ENCODE measurements at places on chromosomes 16 and 17. TPM values are rescaled to one million over a fixed set of nuclear protein-coding genes. Genes with fewer than 3 reads are reported as not detected.
A peak's percentile ranks its signal among the peaks of the same experiment; 100 is the strongest.

Gene PPP1R1B
- total RNA-seq, result not detected

Gene KRT20
- total RNA-seq, result not detected

Gene SULT1A2
- total RNA-seq, result not detected

Gene NOTUM
- total RNA-seq, result 0.22 TPM

Gene ORC6
- 8.0 TPM for total RNA-seq

Gene TRAPPC1
- 167 TPM for total RNA-seq

Gene TBC1D3C
- total RNA-seq, result 4.6 TPM

Gene SLC22A31
- not detected for total RNA-seq

Gene NPIPA3
- 1.8 TPM for total RNA-seq

Gene AXIN1
- 30.6 TPM for total RNA-seq

DNA sequence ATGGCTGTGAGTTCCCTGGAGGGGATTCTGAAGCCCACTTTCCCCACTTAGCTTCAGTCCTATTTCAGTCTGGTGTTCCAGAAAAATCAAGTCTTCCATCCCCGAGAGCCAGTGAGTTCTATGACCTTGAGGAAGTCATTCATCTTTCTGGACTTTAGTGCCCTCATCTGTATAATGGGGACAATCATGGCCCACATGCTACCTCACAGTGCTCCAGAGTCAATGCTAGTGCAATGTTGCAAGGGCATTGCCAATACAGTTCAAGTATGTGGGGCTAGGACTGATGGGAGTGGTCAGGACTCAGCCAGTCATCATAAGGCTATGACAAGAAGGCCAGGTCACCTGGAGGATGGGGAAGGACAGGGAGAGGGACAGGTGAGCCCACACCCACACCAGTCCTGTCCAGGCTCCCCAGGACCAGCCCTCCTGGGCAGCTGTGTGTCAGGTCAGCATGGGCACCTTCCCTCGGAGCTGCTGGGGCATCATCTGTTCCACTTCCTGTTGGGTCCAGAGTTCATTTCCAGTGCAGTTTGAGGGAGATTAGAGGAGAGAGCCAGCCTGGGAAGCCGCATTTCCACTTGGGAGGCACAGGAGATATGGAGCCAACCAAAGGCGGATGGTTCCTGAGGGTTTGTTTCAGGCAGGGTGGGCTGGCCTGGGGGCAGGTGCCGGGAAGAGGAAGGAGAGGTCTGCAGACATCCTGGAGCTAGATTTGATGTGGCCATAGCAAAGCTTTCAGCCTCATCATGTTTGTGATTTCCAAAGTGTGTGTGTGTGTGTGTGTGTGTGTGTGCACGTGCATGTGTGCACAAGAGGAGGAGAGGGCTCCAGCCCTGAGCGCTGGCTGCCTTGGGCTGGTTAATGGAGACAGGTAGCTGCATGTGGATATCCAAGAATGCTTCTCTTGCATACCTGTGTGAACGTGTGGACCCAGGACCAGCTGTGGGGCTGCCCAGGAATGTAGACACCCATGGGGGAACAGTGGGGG, 3.9 kb upstream of the WNT9B start:
- DNase-seq, result no peak
- H3K27ac ChIP-seq, result no peak overlapping the region
- peaks cover 5% of the 10 kb centered on the region for H3K36me3 ChIP-seq
- H3K27me3 ChIP-seq, result peaks cover 59% of the 10 kb centered on the region
- H3K4me3 ChIP-seq, result no peak overlapping the region
- H3K4me1 ChIP-seq, result peaks cover 18% of the 10 kb centered on the region

DNA sequence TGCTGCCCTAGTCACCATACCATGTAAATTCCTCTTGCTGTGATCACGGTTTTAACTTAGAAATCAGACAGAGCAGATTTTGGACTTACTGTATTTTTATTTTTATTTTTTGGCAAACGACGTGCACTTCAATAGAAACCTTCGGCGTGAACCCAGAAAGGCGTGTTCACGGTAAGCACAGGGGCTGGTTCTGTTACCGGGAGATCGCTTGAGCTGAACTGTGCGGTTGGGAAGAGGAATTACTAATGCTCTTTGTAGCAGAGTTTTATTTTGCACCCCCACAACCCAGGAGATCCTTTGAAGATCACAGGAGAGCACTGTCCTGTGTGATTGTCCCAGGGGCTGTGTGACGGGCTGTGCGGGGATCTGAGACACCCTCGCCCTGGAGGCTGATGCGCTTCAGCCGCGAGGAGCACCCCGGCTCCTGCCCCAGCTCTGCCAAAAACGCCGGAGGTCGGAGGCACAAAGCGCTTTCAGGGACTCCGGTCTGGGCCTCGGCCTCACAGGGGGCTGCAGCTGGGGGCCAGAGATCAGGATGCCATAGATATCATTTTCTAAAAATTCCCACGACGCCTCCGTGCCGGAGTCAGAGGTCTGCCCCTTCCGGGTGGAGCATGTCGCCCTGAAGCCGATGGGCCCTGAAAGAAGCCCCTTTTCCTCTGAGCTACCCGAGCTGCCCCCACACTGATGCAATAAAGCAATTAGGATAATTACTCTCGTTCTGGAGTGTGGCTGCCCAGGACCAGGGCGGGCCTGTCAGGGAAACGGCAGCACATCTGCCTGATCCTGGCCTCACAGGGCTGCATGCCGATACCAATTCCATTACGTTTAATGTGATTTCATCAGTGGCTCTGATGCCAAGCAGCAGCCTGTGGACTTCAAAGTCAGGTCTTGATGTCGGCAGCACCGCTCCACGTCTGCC, 71.8 kb downstream of the LMF1 start:
- no peak for DNase-seq
- no peak overlapping the region for H3K27ac ChIP-seq
- peaks cover 20% of the 10 kb centered on the region for H3K36me3 ChIP-seq
- H3K4me1 ChIP-seq, result no peaks in the 10 kb centered on the region
- no peak overlapping the region for H3K4me3 ChIP-seq

DNA sequence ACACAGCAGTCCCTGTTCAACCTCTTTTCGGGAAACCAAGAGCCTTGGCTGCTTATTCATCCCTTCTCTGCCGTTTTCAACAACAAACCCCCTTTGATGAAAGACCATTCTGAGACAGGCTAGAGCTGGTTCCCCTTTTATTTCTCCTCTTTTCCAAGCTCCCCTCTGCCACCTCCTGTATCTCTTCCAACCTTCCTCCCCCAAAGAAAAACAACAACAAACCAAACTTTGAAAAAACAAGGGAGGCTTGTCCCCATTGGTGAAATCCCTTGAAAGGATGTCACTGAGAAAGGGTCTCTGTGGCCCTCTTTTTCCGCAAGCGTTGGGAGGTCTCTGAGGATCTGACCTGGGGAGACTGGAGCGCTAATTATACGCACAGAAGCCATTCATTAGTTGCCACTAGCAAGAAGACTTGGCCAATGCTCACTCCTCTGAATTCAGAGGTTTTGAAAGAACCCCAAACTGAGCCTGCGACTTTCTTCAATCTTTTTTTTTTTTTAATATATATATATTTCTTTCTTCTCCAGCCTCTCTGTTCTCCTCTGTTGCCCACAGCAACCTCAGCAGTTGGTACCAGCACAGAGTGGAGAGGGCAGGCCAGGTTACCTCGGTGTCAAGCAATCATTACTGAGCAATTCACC, 101.4 kb downstream of the PITPNC1 start:
- H3K4me1 ChIP-seq, result peaks cover 18% of the 10 kb centered on the region
- H3K27me3 ChIP-seq, result no peaks in the 10 kb centered on the region
- DNase-seq, result no peak
- no peaks in the 10 kb centered on the region for H3K36me3 ChIP-seq

DNA sequence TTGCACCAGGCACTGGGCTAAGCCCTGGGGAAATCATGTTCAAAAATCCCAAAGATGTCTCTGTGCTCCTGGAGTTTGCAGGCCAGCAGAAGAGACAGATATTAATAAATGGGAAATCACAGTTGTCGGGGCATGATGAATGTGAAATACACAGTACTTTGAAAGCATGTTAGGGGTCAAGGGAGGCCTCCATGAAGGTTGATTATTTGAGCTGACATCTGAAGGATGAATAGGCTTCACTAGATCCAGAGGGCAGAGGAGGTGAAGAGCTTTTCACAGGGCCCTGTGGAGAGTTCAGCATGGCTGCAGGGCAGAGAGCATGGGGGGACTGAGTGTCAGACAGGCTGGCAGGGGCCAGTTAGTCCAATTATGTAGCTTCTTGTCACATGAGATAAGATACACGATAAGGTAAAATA, 2.6 kb downstream of the ANKRD40CL start:
- H3K27ac ChIP-seq, result peak overlapping the region; percentile 51
- H3K27me3 ChIP-seq, result no peaks in the 10 kb centered on the region
- DNase-seq, result no peak
- H3K36me3 ChIP-seq, result peaks cover 2% of the 10 kb centered on the region
- peaks cover 38% of the 10 kb centered on the region for H3K4me1 ChIP-seq

- no peaks in the 10 kb centered on the region for H3K27me3 ChIP-seq
- no peaks in the 10 kb centered on the region for H3K4me1 ChIP-seq
- peaks cover 3% of the 10 kb centered on the region for H3K36me3 ChIP-seq
- no peak for DNase-seq
Measured at GRCh38 chr16:80614908-80615671, 74.3 kb downstream of the DYNLRB2 start.

- no peak for DNase-seq
- peaks cover 30% of the 10 kb centered on the region for H3K4me1 ChIP-seq
- no peaks in the 10 kb centered on the region for H3K27me3 ChIP-seq
- no peak overlapping the region for H3K4me3 ChIP-seq
- peaks cover 65% of the 10 kb centered on the region for H3K36me3 ChIP-seq
- peak overlapping the region; percentile 32 for H3K27ac ChIP-seq
Measured at GRCh38 chr16:87762071-87762571, 3.7 kb downstream of the KLHDC4 start.

- peaks cover 80% of the 10 kb centered on the region for H3K4me1 ChIP-seq
- no peaks in the 10 kb centered on the region for H3K27me3 ChIP-seq
- no peak for DNase-seq
- H3K4me3 ChIP-seq, result no peak overlapping the region
- H3K36me3 ChIP-seq, result peaks cover 33% of the 10 kb centered on the region
Measured at GRCh38 chr16:57008440-57008839, 19.1 kb downstream of the NLRC5 start.

GRCh38 chr16:54430491-54431030, 144.0 kb upstream of the IRX3 start:
- no peaks in the 10 kb centered on the region for H3K36me3 ChIP-seq
- no peaks in the 10 kb centered on the region for H3K4me1 ChIP-seq

DNA sequence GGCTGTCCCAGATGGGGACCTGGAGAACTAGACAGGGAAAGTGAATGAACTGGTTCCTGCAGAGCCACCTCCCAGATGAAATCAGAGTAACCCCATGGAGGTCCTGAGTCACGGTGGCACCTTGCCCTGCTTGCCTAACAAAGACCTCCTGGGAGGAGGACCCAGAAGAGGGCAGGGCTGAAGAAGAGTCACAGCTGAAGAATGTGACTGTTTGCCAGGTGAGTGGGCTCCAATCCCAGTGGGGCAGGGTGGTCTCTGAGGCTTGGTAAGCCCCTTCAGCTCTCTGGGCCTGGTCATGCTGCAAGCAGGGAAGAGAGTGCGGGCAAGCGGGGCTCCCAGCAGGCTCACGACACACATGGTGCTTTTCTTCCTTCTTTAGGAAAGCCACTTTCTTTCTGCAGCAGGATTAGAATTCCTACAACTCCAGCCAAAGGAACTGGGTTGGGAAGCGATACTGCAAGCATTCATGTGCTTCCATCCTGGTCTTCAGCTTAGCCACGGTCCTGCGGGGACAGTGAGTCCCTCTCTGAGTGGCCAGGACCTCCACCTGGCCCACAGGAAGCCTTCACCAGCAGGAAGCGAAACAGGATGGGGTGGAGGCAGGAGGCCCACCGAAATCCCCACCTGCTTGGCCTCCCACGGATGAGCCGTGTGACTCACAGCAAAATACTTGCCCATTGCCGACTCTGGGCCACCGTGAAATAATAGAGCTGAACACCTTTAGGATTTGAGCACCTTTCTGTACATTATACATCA, 4.3 kb downstream of the C16orf74 start:
- H3K4me1 ChIP-seq, result peaks cover 39% of the 10 kb centered on the region
- peaks cover 17% of the 10 kb centered on the region for H3K36me3 ChIP-seq
- DNase-seq, result no peak
- H3K4me3 ChIP-seq, result peak overlapping the region; percentile 62
- H3K27me3 ChIP-seq, result no peaks in the 10 kb centered on the region

DNA sequence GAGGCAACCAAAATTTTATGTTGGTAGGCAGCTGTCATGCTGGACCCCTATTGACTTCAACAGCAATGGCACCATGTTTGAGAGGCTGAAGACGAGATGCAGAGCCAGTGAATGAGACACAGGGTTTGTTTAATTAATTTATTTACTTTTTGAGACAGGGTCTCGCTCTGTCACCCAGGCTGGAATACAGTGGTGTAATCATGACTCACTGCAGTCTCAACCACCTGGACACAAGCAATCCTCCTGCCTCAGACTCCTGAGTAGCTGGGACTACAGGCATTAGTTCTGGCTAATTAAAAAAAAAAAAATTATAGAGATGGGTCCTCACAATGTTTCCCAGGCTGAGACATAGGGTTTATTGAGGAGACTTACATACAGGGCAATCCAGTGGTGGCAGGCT, 36.2 kb upstream of the PPM1D start:
- H3K36me3 ChIP-seq, result peaks cover under 1% of the 10 kb centered on the region
- H3K4me1 ChIP-seq, result no peaks in the 10 kb centered on the region
- H3K27ac ChIP-seq, result no peak overlapping the region
- no peaks in the 10 kb centered on the region for H3K27me3 ChIP-seq
- no peak for DNase-seq

DNA sequence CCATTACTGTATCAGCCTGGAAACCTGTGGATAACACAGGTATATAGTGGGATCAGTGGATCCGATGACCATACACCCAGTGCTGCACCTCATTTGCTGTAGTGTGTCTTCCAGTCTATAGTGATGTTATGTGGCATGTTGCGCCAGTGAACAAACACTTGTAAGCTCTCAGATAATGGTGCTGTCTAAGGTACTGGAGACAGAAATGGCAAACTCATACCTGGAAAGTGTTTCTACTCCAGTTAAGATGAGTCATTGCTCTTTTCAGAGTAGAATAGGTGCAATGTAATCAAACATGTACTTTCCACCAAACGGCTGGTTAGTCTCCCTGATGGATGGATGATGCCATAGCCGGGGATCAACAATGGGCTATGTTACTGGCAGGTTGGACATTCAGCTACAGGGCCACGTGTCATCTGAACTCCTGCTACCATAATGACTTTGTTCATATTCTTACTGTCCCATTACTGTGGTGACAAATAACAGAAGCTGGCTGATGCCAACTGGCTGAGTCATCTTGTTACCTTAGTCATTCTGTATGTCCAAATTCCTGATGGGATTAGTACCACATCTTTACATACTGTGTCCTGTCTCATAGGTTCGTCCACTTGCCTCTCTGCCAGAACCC, 6.3 kb downstream of the CCL11 start:
- no peak for DNase-seq
- H3K4me3 ChIP-seq, result no peak overlapping the region
- H3K27ac ChIP-seq, result no peak overlapping the region
- H3K27me3 ChIP-seq, result peaks cover 20% of the 10 kb centered on the region

- no peaks in the 10 kb centered on the region for H3K4me1 ChIP-seq
- H3K4me3 ChIP-seq, result no peak overlapping the region
- peaks cover 17% of the 10 kb centered on the region for H3K27me3 ChIP-seq
- H3K36me3 ChIP-seq, result no peaks in the 10 kb centered on the region
Measured at GRCh38 chr17:32958418-32958817, 30.5 kb downstream of the TMEM98 start.

Data from activated B cell treated with CpG ODN at 0.5 μM for 24 hours (primary cell).